ENCODE measurements at places on chromosomes 11 and 22. TPM values are rescaled to one million over a fixed set of nuclear protein-coding genes. Genes with fewer than 3 reads are reported as not detected.

The TBX10 gene
- not detected for total RNA-seq

The UPK2 gene
- not detected for total RNA-seq

The SLC35F2 gene
- 10.5 TPM for total RNA-seq

- DNase-seq: no peak
Measured at GRCh38 chr11:34988294-34989255, 72.2 kb downstream of the PDHX start.

DNA sequence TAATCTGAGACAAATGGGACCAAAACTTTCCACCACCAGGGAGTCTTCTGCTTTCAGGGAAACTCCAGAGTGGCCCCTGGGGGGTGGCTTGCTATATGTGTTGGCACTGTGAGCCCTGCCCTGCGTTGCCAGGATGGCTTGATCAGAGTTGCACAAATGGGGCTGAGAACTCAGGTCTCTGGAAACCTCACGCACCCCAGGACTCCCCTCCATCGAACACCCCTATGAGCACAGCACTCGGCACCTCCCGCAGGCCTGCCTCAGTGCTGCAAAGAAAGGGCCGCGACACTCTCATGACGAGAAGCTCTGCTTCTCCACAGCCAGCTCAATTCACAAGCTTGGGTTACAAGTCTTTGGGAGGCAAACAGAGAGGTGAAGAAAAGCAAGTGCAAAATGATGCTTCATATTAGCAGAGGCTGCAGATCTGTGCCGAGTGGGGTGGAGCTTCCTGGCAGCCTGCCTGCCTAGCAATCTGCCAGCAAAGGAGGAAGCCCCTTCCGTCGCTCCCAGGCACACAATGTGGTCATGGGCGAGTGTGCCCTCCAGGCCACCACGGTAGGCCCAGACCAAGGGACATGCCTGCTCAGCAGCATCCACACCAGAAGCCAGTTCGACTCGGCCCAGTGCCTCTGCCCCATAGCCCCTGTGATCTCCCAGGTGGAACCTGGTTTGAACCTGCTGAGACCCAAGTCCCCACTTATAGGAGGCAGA lies 55.7 kb downstream of the MYH9 start:
- DNase-seq: no peak

- DNase-seq: no peak
Measured at GRCh38 chr11:125165111-125165842, 726 bp downstream of the PKNOX2 start.

- DNase-seq: no peak
Measured at GRCh38 chr11:33920838-33921613, 29.1 kb upstream of the LMO2 start.

GRCh38 chr11:1330473-1330872 lies 21.0 kb upstream of the TOLLIP start:
- no peak for DNase-seq
